ENCODE measurements at places on chromosomes 16 and 17. TPM values are rescaled to one million over a fixed set of nuclear protein-coding genes. Genes with fewer than 3 reads are reported as not detected.
A peak's percentile ranks its signal among the peaks of the same experiment; 100 is the strongest.

OR1A2 gene
- not detected for total RNA-seq

- H3K36me3 ChIP-seq = no peaks in the 10 kb centered on the region
- H3K4me3 ChIP-seq = no peak overlapping the region
- no peaks in the 10 kb centered on the region for H3K4me1 ChIP-seq
- H3K27me3 ChIP-seq = no peaks in the 10 kb centered on the region
- H3K27ac ChIP-seq = no peak overlapping the region
These were observed 7.8 kb upstream of the CAMKK1 start for GRCh38 chr17:3900646-3901045.

DNA sequence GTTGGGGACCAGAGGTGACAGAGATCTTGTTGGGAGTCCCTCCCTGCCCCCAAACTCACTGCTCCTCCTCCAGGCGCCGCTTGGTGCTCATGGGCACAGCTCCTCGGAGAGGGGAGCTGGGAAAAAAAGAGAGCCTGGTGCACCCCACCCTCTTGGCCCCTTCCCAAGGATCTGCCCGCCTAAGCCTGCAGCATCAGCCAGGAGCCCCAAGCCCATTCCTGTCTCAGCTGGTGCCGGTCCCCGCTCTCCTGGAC is 400 bp downstream of the HCFC1R1 start:
- H3K27ac ChIP-seq = peak overlapping the region; percentile 92
- peaks cover 40% of the 10 kb centered on the region for H3K4me1 ChIP-seq

DNA sequence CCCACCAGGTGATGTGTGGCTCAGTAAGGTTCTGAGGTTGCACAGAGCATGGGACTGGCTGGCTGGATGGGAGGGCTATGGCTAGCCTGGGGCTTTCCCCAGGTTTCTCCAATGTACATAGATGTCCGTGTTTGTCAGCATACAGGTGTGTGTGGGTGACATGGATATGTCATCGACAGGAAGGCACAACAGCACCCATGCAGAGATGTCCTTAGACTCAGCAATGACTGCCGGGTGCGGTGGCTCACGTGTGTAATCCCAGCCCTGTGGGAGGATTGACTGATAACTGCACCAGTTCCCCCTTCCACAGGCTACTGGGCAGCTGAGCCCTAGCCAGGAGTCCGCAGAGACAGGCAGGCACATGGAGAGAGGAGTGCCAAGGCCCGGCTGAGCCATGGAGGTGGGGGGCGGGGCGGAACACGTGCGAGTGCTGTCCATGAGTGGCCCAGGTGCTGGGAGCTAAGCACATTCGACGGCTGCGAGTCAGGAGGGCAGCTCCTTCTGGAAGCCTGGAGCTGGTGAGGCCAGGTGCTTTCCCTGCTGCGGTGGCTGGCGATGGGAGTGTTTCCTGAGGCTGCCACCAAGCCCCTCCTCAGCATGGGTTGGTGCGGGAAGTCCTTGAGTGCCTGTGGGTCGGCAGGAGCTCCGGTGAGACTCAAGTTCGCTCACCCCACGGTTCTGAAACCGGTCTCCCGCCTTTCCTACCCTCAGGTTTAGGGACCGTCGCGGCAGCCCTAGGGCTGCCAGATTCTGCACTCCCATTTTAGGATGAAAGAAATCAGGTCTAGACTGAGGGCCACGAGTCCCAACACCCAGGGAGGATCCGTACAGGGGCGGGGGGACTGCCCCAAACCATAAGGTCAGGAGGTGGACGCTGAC is 858 bp upstream of the ASPSCR1 start:
- H3K27ac ChIP-seq = peak overlapping the region; percentile 81
- no peaks in the 10 kb centered on the region for H3K36me3 ChIP-seq
- peak overlapping the region; percentile 69 for H3K4me3 ChIP-seq
- H3K4me1 ChIP-seq = peaks cover 34% of the 10 kb centered on the region
- no peak for DNase-seq

GINS3 gene
- total RNA-seq = 11.1 TPM

ADORA2B gene
- 1.2 TPM for total RNA-seq

HCRT gene
- 0.19 TPM for total RNA-seq

DNA sequence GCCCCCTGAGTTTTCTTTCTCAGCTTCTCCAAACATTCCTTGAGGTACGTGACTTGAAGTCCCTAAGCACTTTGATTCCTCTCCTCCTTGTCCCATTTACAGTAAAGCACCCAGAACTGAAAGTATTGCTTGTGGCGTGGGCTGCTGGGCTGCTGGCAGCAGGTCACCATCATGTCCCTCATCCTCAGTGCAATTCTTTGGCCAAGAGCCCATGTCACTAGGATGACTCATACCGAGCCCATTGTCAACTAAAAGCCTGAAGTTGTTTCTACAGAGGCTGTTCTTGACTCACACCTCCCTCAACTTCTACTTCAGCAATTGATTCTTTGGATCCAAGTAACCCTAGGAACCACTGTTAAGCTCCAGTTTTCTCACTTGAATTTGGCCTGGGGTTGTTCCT is 54.3 kb downstream of the KPNA2 start:
- no peak for DNase-seq
- H3K27me3 ChIP-seq = no peaks in the 10 kb centered on the region
- H3K4me3 ChIP-seq = no peak overlapping the region

- H3K4me3 ChIP-seq = peak overlapping the region; percentile 16
- no peak for DNase-seq
- peaks cover 31% of the 10 kb centered on the region for H3K36me3 ChIP-seq
- no peaks in the 10 kb centered on the region for H3K27me3 ChIP-seq
- peaks cover 100% of the 10 kb centered on the region for H3K4me1 ChIP-seq
- peak overlapping the region; percentile 96 for H3K27ac ChIP-seq
These were observed 299.8 kb downstream of the SEC14L1 start for GRCh38 chr17:77440560-77440981.

- DNase-seq = no peak
- H3K36me3 ChIP-seq = no peaks in the 10 kb centered on the region
- H3K27ac ChIP-seq = no peak overlapping the region
- H3K27me3 ChIP-seq = no peaks in the 10 kb centered on the region
- no peak overlapping the region for H3K4me3 ChIP-seq
These were observed 1.3 kb upstream of the TNFRSF17 start for GRCh38 chr16:11963706-11964105.

NPW gene
- 0.66 TPM for total RNA-seq

GRCh38 chr16:85173981-85174751 is 61.9 kb upstream of the CIBAR2 start:
- H3K4me3 ChIP-seq = no peak overlapping the region
- no peak for DNase-seq
- peaks cover 59% of the 10 kb centered on the region for H3K27me3 ChIP-seq
- H3K27ac ChIP-seq = no peak overlapping the region
- H3K36me3 ChIP-seq = no peaks in the 10 kb centered on the region

Data from thymus (tissue), 14 donors.